NCI-H1048 (cell line): ENCODE measurements at places on chromosomes 13 and 19.

DNA sequence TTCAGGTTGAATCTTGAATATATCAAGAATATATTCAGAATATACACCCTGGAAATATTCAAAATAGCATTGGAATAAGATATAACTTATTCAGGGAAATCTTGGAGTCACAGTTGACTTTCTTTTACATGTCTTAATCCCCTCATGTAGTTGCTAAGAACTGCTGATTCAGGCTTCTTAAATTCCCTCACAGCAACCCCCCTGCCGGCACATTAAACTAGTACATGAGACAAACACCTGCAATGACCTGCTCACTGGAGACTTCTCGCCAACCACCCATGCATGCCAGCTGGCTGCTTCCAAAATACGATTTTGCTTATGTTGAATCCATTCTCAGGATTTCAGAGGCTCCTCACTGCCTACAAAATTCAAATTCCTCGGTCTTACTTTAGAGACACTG lies 997.1 kb downstream of the EFNB2 start:
- DNase-seq: no peak

DNA sequence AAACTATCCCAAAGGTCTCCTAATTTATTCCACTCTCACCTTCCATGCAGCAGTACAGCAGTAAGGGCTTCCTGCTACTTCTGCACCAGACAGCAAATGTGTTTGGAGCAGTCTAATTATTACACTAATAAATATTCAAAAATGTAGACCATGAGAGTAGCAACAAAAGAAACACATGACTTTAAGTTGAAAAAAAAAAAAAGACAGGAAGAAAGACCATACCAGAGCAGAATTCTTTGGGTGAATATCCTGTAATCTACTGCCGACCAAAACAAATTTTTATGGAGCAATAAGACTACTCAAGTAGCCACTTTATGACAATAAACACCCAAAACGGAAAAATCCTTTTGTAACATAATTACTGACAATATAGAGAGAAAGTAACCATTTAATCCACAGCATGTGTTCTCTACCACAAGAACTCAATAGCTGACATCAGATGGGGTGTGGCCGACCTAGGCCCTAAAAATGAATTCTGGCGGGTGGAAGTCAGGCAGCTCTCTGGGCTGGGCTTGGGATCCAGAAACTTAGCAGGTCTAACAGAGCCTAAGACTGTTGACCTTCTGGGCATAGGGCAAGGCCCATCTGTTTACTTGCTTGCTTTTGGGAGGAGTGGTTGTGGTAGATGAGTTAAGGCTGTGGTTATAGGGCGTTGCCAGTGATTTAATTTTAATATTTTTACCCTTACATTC lies 4.6 kb downstream of the KLF12 start:
- DNase-seq: no peak

DNA sequence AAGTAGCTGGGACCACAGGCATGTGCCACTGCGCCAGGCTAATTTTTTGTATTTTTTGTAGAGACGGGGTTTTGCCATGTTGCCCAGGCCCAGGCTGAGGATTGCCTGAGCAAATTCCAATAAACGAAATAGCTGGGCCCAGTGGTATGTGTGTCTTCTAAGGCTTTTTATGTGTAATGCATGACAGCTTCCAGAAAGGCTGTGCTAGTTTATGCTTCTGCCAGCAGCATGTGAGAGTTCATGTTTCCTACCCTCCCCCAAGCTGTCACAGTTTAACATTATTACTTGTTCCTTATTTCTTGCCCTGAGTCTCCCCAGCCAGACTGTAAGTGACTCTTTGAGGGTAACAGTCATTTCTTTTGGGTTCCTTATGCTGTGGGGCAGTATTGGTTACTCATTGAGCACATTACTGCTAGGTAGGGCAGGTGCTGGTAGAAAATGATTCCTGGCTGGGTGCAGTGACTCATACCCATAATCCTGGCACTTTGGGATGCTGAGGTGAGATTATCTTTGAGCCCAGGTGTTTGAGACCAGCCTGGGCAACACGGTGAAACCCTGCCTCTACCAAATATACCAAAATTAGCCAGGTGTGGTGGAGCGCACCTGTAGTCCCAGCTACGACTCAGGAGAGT lies 13.6 kb downstream of the GPATCH1 start:
- DNase-seq: no peak

DNA sequence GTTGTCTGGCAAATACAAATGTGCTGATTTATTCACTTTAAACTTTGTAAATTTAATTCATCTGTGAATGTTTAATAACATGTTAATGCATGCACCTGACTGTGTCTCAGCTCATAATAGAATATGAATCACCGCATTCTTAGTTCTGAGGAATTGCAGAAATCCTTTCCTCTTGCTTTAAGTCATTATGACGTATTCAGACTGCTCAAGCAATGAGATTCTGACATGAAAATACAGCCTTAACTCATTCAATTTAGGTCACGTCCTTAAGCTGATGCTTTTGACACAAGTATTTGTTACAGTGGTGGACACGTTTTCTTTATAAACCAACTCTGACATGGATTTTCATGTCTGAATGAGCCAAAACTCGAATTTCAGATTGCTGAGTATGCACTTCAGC lies 541.0 kb upstream of the KLF12 start:
- DNase-seq: no peak

GRCh38 chr19:53670345-53670744 lies 38.5 kb downstream of the DPRX start:
- no peak for DNase-seq

DNA sequence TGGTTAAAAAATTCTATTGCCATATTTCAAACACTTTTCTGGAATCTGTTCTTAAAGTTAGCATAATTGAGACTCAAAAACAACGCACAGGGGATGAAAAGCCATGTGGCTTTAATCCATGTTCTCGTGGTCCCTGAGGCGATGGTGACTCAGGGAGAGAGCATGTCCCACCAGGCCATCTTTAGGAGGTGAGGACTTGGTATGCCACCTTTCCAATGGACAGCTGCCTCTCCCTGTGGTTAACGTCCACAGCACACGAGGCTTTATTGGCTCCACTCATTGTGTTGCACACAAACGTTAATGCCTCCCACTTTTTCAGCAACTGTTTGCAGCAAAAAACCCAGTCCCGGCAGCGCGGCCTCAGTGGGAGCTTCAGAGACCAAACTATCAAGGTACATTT lies 51.4 kb downstream of the EFNB2 start:
- no peak for DNase-seq

DNA sequence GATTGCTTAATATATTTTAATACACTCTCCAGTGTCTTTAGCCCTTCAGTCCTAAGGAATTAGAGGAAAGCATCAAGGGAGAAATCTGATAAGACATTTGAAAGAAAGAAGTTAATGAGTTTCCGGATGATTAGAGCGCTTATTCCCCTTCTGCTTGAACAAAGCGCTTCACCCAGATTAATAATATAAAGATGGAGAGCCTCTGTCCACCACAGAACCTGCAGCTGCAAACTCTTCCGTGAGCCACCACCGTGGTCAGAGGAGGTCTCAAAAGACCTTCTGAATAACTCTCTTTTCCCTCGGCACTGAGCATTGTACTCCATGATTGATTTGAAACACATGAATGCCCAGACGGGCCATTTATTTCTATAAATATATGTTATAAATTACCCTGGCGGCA lies 14.2 kb upstream of the TUBGCP3 start:
- DNase-seq: no peak

DNA sequence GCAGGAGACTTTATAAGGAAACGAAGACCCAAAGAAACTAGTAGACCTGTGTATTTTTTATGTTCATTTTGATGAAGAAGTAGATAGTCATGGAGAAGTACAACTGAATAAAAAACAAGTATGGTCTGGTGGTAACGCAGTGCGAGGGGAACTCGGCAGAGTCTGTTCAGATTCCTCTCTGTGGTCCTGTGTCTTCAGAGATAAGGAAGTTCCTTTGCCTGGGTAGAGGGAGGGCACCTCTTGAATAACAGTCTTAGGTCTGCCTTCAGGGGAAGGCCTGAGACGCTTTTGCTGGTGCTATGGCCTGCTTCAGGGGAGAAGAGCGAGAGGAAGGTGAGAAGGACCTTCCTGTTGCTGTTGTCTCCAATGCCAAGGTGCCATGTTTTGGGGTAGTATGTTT lies 25.9 kb upstream of the SLC46A3 start:
- no peak for DNase-seq

DNA sequence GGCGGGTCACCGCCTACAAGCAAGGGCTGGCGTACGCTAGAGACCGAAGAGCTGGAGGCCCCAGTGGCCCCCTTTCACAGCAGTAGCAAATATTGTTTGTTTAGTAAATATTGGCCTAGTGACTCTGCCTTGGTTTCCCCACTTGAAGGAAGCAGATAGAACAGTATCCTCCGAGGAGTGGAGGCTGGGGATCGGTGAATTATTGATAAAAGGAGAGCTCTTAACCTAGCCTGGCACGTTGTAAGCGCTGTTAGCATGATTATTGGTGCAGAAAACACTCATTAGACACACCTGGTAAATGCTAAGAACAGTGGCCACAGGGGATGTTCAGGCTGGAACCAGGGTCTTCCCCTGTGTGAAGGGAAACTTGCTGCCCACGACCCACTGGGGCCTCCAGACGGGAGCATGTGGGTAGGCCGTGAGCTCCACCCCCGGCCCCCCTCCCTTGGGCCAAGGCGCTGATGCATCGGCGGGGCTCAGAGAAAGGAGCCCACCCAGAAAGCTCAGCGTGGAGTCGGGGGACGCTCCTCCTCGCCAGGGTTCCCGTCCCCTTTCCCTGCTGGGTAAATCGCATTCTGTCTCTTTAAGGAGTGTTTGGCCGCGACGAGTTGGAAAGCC lies 2.3 kb downstream of the IER2 start:
- no peak for DNase-seq

GRCh38 chr13:106348075-106348840 lies 187.2 kb downstream of the EFNB2 start:
- no peak for DNase-seq

DNA sequence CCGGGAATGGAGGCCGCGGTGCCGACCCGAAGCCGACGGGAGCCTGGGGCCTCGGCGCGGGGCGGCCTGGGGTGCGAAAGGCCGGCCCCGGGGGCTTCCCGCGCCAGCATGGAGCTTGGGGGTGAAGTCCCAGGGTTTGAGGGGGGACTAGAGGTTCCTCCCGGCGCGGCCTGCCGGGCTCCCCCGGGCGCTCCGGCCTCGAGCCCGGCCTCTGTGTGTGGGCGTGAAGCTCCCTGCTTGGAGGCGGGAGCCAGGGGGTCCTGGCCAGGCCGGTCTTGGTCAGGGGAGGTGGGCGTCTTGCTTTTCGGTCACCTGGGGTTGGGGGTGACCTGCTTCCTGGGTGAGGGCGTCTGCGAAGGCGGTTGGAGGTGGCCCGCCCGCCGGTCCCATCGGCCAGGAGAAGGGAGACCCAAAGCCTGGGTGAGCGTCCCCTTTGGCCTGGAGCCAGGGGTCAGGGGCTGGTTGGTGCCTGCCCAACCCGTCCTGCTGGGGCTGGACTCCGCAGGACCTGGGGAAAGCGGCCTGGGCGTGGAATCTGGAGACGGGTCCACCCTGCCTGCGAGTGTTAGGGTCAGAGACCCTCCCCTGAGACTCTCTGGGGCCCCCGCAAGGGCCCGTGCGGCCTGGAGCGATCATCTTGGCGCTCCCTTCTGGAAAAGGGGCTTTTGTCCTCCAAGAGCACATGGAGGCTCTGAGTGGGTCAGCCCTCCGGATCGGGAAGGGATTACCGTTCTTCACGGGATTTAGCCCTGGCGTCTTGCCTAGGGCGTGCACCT lies 535 bp downstream of the BSG start:
- DNase-seq: no peak

DNA sequence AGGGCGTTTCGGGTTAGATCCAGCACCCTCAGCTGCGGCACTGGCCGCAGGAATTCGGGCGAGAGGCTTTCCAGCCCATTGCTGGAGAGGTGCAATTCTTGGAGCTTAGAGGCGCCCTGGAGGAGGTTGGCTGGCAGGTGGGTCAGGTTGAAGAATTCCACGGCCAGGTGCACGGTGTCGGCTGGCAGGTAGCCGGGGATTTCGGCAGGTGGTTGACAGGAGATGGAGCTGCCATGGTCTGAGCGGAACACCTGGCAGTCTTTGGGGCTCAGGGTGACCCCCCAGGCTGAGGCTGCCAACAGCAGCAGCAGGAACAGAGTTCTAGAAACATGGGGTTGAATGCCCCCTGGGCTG lies 1.3 kb downstream of the LRG1 start:
- DNase-seq: no peak

DNA sequence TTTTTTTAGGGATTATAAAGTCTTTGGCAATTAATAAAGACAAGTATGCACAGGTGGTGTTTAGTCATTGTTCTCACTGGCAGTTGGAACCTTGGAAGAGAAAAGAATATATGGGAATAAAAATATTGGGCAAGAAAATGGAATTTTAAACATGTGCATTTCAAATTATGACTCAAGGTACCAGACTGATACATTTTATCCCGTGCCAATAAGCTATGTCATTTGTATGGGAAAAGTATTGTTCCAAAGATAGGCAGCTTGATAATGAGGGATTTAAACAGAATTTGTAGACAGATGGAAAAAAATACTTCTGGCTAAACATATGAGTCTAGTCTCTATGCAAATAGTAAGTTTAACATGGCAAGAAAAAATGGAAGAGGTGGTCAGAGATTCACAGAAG lies 169.5 kb upstream of the UFM1 start:
- DNase-seq: no peak

DNA sequence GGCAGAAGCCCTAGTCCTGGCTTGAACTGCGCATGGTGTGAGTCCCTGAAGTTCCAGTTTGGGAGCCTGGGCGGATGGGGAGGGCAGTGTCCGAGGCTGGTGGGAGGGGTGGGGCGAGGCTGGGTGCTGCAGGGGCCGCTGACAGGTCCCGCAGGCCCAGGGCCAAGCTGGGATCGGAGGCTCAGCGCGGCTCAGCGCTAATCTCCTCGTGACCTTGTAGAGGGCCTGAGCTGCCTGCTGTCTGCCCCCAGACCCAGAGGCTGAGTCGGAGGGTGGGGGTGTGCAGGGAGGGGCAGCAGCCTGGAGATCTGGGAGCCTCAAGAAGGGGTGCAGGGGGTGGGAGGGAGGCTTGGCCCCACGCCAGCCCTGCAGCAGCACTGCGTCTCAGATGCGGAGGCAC lies 3.0 kb downstream of the ATP1A3 start:
- DNase-seq: no peak

- no peak for DNase-seq
These were observed 42.7 kb downstream of the ING1 start for GRCh38 chr13:110756219-110756631.

GRCh38 chr19:54434873-54435214 lies 14.2 kb upstream of the LENG8 start:
- no peak for DNase-seq
